ENCODE measurements at places on chromosomes 12 and 14. TPM values are rescaled to one million over a fixed set of nuclear protein-coding genes. Genes with fewer than 3 reads are reported as not detected.

The ACIN1 gene
- 144 TPM for polyA plus RNA-seq

DNA sequence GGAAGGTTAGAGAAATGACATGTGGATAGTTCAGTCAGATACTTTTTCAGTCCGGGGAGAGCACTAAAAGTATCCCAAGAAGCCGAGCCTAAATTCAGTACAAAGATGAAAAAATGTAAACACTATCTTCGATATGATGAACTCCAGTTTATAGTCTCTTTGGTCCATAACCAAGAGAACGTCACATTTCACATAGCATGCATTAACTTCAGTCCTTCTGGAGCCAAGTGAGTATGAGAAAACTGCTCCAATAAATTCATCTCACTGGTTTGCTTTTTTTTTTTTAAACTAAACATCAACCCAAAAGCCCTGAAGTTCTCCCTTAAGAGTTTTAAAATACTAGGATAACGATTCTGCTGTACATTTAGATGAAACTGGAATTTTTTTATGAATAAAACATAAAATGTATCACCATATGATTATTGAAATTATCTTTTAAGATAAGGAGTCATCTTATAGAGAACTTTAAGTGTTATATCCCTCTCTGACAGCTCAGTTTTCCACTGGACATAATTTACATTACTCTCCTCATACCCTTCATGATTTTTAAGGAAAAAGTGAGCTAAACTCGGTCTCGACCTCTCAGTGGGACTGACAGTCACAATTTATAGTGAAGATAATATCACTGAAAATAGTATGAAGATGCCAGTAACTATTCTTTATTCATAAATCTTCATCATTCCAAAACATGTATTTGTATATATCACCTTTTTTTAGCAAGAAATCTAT is 841.5 kb upstream of the FLRT2 start:
- no peak for DNase-seq

DNA sequence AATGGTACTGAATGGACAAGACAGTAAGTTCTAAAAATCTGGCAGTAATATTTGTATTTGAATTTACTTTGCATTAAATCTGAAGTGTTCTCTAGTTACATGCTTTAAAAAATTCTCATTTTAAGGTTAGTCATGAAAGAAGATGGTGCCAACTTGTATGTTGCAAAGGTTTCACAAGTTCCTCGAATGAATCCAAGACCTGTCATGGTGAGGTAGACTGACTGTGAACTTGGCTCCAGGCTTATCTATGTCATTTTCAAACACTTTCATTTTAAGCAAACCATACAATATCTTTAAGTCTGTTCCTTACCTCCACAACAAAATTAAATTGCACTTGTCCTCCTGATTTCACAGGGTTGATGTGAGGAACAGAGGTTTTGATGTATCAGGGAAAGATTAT is 23.4 kb downstream of the CLEC2D start:
- DNase-seq, result no peak

GRCh38 chr12:116459916-116460663 is 99.1 kb upstream of the MAP1LC3B2 start:
- DNase-seq, result no peak

DNA sequence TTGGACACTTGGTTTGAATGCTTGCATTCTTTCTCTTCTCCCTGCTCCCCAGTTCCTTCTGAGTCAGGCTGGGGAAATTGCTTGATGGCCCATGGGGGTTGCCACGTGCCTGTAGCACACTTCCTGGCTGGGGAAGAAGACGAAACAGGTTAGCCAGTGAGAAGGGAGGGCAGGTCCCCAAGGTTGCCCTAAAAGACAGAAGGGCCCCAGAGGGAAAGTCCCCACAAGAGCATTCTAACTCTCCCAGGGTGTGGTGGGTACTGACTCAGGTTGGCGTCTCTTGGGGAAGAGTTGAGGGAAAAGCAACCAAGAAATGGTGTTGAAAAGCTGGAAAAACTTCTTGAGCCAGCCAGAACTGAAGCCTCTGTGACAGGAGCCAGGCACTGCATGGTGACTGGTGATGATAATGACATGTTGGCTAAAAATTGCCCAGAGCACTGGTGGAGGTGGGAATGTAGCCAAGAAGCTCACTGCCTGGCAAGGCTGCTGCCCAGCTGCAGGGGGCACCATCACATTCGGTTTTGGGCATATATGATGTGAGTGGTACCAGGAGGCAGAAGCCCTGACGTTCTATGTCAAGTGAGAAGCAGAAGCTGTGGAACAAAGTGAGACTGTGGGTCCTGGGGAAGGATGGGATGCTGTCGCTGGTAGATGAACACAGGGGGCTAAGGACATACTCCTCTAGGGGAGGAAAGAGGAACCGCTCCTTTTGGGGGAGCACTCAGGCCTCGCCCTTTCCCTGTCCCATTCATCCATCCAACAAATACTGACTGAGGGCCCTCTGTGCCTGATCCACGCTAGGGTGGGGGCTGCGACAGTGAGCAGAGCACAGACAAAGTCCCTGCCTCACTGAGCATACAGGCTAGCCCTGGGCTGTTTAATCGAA is 8.1 kb upstream of the RABGGTA start:
- no peak for DNase-seq

GRCh38 chr12:89863968-89864367 is 155.3 kb upstream of the ATP2B1 start:
- DNase-seq, result no peak

DNA sequence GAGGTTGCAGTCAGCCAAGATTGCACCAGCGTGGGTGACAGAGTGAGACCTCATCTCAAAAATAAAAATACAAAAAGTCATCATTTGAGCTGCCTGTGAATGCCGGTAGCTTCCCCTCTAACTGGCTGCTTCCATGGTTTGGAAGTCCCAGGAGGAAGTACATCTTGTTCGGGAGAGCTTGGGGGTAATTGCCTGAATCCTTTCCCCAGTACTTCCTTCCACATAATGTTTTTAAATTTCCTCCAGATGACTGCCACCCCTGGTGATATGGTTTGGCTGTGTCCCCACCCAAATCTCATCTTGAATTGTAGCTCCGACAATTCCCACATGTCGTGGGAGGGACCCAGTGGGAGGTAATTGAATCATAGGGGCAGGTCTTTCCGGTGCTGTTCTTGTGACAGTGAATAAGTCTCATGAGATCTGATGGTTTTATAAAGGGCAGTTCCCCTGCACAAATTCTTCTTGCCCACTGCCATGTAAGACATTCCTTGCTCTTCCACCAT is 87.2 kb downstream of the SPRING1 start:
- no peak for DNase-seq

DNA sequence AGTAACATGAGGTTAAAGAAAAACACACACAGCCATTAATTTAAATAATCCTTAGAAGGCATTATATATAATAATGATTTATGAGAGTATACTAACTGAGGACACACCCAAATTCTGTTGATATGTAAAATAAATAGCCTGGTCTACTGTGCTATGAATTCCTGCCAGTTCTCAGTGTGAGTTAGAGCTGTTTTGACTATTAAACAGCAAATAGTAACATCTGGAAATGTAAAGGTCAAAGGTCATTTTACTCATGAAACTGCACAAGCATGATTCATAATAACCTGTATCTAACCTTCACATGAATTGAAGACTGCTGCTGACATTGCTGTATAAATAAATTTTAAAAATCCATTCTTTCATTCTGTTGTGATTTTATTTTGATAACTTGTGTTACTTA is 966.7 kb downstream of the SLC6A15 start:
- no peak for DNase-seq

All from forelimb muscle (tissue), 1 donor.